ENCODE measurements at places on chromosomes 6 and 20.

DNA sequence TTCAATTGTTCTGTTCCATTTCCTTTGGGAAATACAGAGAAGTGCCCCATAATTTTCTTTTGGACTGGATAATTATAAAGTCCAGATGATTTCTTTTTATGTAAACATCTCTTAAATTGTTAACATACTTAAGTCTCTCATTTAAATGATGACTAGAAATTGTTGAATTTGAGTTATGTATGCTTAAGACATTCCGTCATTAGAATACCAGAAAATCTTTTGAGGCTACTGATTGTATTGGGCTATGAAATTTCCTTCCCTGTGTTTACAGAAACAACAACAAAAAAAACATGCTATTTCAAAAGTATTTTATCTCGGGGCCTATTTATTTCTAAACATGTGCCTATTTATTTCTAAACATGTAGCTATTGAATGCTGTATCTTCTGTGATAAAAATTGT is 125.4 kb downstream of the SH3BGRL2 start:
- no peak for DNase-seq

GRCh38 chr6:158028421-158028820 is 46.8 kb downstream of the SYNJ2 start:
- no peak for DNase-seq

DNA sequence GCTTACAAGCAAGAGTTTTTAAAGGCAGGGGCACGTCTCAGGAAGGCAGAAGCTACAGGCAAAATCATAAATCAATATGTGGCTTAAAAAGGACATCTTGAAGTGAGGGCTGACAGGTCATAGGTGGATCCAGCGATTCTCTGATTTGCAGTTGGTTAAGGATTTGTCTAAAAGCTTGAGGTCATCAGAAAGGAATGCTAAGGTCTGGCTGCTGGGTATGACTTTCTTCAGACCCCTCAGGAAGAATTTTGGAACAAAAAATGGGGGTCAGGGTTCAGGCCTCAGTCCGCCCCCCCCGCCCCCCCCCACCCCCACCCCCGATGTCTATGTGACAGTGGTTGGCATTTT is 261.9 kb downstream of the CDH4 start:
- DNase-seq: no peak

GRCh38 chr6:131419702-131420101 is 153.3 kb upstream of the ARG1 start:
- no peak for DNase-seq

- no peak for DNase-seq
Measured at GRCh38 chr6:83948851-83949250, 84.7 kb upstream of the MRAP2 start.

- no peak for DNase-seq
Measured at GRCh38 chr20:3494218-3494617, 23.4 kb downstream of the ATRN start.

GRCh38 chr6:106178900-106179299 is 92.8 kb downstream of the PRDM1 start:
- DNase-seq: no peak

DNA sequence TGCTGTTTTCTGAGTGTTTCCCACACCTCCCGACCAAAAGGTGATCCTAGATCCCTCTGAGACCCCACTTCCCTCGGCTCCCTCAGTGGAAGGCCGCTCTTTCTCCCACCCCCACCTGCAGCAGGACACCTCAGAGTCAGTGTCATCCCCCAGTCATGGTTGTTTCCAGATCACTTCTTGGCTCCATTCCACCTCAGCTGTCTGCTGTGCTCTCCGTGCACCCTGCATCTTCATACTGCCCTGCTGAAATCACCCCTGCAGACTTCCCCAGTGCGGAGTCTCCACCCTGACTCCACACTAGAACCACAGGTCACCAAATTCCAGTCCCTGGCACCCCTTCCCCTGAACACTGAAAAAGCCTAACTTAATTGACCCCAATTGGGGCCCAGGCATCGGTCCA is 255.1 kb upstream of the CDYL start:
- DNase-seq: no peak

DNA sequence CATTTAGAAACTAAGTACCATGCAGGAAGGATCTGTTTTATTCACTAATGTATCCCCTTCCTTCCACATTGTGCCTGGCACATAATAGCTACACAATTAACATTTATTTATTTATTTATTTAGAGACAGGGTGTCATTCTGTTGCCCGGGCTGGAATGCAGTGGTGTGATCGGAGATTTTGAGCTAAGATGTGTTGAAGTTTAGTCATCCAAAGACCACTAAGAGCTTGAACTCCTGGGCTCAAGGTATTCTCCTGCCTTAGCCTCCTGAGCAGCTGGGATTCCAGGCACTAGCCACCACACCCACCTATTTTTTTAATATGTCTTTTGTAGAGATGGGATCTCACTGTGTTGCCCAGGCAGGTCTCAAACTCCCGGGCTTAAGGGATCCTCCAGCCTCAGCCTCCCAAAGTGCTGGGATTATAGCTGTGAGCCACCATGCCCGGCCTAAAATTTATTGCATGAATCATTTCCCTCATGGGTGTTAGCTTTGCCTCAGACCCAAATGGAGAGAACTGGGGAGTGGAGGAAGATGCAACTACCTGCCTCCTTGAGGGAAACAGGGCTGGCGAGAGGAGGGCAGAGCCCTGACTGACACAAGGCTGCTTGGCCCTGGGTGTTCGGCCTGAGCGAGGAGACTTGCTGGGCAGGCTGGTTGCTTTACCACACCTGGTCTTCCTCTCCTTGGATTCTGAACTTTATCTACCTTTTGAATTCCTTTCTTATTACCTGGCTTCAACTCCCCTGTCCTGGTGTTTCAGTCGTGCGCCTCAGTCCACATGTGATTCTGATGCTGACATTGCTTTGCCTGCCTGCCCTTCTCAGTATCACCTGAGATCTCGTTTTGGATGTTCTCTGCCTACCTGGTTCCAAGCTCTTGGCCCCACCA is 1.7 kb upstream of the DYNLT1 start:
- DNase-seq: no peak

GRCh38 chr6:5135788-5136376 is 50.7 kb downstream of the PPP1R3G start:
- peak; percentile 12 for DNase-seq

GRCh38 chr20:45113865-45114264 is 1.1 kb downstream of the WFDC5 start:
- no peak for DNase-seq

DNA sequence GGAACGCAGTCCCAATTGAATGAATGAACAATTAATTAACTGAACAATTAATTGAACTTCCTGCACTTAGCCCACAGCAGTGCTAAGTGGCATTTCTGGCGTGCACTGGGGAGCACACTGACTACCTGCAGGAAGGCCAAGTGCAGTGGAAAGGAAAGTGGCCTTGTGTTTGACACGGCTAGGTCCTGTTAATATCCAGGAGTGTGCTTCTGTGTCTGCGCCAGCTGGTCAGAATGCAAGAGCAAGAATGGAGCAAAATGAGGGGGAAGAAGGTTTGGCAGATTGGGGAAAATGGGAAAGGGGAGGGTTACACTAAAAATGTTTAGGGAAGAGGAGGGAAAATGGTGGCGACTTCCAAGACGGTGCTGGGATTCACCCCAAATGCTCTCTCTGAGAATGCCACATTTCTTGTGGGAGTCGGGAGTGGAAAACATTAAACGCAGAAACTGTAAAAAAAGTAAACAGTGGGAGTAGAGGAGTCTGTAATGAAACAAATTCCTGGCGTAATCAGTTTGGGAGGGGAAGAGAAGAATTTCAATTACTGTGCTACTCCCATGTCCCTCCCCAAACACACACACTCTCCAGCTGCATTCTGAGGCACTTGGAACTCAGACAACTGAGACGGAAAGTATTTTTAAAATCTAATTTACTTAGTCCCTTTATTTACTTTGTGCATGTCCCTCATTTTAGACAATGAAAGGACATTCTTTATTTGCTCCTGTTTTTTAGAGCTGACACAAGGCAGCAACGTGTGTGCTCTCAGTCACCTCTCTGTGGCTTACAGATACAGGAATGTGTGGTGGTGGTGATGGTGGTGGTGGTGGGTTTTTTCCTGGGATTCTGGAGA is 64.1 kb downstream of the CLIC5 start:
- DNase-seq: no peak

- no peak for DNase-seq
Measured at GRCh38 chr6:166907373-166907841, 48.9 kb downstream of the RNASET2 start.

GRCh38 chr20:5267092-5267491 is 49.7 kb downstream of the PROKR2 start:
- no peak for DNase-seq

GRCh38 chr6:17919496-17919895 is 67.9 kb downstream of the KIF13A start:
- no peak for DNase-seq

- DNase-seq: no peak
Measured at GRCh38 chr6:19836799-19837510, at the start of gene ID4. ID4 (plus strand) TSS chr6:19837370; CDS start chr6:19837755, 385 bp downstream.

Data from stimulated activated CD8-positive, alpha-beta memory T cell treated with anti-CD3 and anti-CD28 coated beads, Interleukin-15, amount 100 ng/mL, for 1 hour (primary cell).